Heart left ventricle (tissue), 16 donors: ENCODE measurements at places on chromosomes 5 and 9.

GRCh38 chr5:154268073-154268472, 77.5 kb downstream of the GALNT10 start:
- no peak for DNase-seq

DNA sequence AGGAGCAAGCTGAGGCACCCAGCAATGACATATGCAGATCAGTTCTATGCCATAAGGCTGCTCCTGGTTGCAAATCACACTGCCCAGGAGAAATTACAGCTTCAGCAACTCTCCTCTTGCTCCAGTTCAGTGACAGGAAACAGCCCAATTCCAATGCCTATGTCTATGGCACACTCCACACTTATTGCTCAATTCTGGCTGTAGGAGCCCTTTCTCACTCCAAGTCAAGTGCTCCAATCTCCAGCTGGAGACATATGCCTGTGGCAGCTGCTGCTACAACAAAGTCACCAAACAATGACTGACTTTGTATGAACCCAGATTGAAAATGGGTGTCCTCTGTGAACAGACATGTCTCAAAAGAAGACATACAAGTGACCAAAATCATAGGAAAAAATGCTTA, 31.8 kb upstream of the PLCXD3 start:
- DNase-seq = no peak

- DNase-seq = no peak
Measured at GRCh38 chr5:58462154-58462553, 2.3 kb upstream of the PLK2 start.

- DNase-seq = no peak
Measured at GRCh38 chr5:14851999-14852526, 19.5 kb downstream of the ANKH start.

GRCh38 chr5:54401515-54401914, 54.0 kb upstream of the HSPB3 start:
- DNase-seq = no peak

DNA sequence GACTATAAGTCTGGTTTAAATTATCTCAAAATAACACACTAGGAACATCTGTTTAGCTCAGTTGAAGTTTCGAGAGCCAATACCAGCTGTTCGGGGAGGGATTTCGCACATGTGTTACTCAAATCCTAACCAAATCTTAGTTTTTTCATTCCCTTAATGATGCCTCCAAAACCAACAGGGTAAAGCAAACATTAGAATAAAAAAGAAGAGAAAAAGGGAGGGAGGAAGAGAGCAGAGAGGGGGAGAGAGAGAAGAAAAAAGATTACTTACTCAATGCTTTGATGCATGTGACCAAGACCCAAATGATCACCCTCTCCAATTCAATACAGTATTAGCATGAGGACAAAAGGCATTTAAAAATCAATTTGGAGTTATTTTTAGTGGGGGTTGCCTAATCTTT, 86.0 kb upstream of the NR5A1 start:
- no peak for DNase-seq

DNA sequence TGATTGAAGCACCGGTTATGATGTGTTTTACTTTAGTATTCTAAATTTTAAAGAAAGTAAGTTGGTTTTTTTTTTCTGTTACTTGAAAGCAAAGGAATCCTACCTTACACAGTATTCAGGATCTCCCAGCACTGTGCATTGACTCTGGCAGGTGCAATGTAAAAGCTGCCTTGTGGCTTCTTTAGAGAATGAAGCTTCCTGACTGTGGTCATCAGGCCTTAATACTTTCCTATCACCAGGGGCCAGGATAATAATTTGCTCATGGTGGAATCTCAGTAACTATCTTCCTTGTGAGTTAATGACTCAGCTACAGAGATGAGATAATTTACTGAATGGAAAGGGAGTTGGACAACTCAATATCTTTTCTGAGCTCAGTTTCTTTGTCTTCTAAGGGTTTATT, 435.5 kb upstream of the ZNF608 start:
- no peak for DNase-seq

DNA sequence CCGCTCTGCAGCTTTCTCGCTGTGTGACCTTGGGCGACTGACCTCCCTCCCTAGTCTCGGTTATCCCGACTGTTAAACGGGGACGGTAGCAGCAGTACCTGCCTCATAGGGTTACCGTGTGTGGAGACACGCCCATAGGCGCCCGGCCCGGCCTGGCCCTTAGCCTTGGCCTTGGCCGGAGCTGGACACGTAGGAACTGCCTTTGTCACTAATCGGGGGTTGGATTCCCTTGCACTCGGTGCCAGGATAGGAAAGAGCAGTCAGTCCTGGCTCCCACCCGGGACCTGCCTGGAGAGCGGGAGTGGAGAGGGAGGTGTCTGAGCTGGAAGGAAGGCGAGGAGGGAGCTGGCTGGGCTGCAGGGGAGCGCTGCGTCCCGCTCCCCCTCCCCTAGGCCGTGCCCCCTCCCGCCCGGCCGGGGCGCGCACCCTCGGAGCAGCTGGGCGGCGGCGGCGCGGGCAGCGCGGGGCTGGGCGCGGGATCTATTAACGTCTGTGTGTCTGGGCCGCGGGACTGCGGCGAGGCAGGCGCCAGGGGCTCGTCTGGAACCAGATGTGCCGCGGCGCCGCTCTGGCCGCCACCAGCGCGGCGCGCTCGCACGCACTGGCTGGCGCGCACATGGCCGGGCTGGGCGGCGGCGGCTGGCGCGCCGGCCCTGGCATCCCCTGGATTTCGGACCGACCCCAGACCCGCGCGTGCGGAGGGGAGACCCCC, 31.7 kb downstream of the PRRX2 start:
- DNase-seq = peak; percentile 47

DNA sequence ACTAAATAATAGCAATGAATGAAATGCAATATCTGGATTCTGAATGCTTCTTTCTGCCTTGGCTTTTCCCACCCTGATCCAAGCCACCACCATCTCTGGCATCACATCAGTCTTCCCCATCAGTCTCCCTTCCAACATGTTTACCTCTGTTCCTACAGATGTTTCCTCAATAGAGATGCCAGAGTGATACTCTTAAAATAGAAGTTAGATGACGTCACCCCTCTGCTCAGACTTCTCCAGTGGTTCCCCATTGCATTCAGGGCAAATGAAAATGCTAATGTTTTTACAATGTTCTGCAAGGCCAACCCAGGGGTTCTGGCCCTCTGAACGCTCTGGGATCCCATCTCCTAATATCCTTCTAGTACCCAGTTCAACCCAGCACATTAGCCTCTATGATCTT, 305.8 kb downstream of the TRIM32 start:
- no peak for DNase-seq

GRCh38 chr5:103232393-103232999, 26.1 kb upstream of the MACIR start:
- DNase-seq = no peak

- no peak for DNase-seq
Measured at GRCh38 chr5:67243349-67243748, 46.8 kb upstream of the CD180 start.

GRCh38 chr9:113587471-113588031, 124.0 kb downstream of the RGS3 start:
- peak; percentile 86 for DNase-seq

GRCh38 chr5:25944786-25945185, 1093.6 kb downstream of the CDH9 start:
- DNase-seq = no peak
